Muscle of back (tissue), 13 donors: ENCODE measurements at places on chromosomes 4 and X. TPM values are rescaled to one million over a fixed set of nuclear protein-coding genes. Genes with fewer than 3 reads are reported as not detected.

DNA sequence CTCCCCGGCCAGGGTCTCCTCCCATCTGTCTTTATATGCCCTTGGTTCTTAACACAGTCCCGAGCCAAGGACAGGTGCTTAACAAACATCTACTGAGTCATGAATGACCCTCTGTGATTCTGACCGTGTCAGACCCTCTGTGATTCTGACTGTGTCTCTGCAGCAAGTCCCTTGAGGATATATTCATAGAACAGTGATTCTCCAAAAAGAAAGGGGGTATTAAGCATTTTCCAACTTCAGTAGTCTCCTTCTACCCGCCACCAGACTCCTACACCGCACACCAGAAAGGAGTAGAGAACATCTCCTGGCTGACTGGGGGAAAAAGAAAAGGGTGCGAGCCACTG is 13.6 kb downstream of the ACSL1 start:
- DNase-seq = no peak

DNA sequence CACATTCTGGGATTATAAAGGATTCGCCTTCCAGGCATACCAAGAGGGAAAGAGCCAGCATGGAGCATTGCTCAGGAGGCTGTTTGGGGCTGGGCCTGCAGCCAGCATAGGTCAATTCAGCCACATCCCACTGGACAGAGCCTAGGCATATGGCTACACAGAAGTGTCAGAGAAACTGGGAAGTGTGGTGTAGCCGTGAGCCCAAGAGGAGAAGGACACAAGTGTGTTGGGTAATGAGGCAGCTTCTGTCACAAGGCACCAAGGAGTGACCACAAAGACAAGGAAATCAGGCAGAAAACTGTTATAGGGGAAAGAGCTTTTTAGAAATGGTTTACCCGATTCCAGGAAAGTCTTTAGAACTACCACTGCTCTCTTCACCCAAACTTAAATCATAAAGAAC is 178.6 kb upstream of the TBL1X start:
- DNase-seq = no peak

DNA sequence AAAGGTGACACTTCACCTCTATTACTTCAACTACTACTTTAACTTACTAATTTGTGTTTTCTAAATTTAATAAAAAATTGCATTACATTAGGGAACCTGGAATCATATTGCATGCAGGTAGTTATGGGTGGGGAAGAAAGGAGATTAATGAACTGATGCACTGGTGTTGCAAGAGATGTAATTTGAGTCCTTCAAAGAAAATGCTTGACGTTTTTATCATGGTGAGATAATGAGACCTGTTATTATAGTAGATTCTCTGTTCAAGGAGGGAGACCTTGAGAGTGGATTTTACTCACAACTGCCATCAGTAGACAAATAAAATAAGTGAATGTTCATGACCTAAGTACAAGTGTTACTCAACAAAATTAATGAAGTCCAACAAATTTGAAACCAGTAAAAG is 26.4 kb upstream of the MED14 start:
- DNase-seq = no peak

DNA sequence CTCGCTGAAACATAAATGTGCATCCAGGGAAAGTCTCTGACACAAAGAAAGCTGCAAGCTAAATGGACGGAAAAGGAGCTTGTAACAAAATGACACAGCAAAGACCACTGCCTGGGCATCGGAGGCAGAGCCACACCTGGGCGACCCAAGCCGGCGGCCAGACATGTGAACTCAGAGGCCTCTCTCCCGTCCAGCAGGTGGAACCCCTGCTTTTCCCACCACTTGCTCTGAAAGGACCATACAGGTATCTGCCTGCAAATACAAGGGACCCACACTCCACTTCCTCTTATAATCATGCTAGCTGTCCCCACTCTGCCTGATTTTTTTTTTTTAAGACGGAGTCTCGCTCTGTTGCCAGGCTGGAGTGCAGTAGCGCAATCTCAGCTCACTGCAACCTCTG is 12.0 kb downstream of the CPLX1 start:
- DNase-seq = no peak

The TBC1D14 gene
- polyA plus RNA-seq = 33.5 TPM

The INTS6L gene
- polyA plus RNA-seq = 14.4 TPM

The PTCHD1 gene
- 0.34 TPM for polyA plus RNA-seq
